ENCODE measurements at places on chromosomes 6 and 20.
A peak's percentile ranks its signal among the peaks of the same experiment; 100 is the strongest.

GRCh38 chr6:3311826-3312225, 53.1 kb downstream of the PSMG4 start:
- DNase-seq = no peak
- H3K4me3 ChIP-seq = no peak overlapping the region
- no peaks in the 10 kb centered on the region for H3K27me3 ChIP-seq
- H3K27ac ChIP-seq = no peak overlapping the region

GRCh38 chr6:34070315-34071135, 75.4 kb downstream of the GRM4 start:
- H3K27me3 ChIP-seq = no peaks in the 10 kb centered on the region
- no peak overlapping the region for H3K4me3 ChIP-seq
- no peaks in the 10 kb centered on the region for H3K36me3 ChIP-seq

DNA sequence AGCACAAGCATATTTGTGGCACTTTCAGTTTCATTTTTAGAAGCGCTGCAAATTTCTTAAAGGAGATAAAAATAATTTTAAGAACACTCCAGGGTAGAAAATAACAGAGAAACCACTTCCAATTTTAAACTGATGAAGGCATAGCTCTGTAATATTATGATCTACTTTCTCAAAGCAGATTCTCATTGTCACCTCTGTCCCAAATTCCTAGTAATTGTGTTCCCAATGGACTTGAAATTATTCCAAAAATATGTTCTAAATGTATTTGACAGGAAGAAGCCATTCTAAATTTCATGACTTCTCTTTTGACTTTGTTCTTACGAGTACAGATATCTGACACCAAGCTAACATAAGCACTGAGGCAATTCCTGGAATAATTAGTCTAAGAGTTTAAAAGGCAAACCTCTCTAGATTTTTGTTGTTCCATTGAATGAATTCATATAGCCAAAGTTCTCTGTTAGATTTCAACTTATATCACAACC, 140.2 kb upstream of the CARMIL1 start:
- H3K36me3 ChIP-seq = no peaks in the 10 kb centered on the region
- H3K27me3 ChIP-seq = no peaks in the 10 kb centered on the region
- DNase-seq = no peak
- H3K27ac ChIP-seq = peak overlapping the region; percentile 75
- peak overlapping the region; percentile 86 for H3K4me3 ChIP-seq

DNA sequence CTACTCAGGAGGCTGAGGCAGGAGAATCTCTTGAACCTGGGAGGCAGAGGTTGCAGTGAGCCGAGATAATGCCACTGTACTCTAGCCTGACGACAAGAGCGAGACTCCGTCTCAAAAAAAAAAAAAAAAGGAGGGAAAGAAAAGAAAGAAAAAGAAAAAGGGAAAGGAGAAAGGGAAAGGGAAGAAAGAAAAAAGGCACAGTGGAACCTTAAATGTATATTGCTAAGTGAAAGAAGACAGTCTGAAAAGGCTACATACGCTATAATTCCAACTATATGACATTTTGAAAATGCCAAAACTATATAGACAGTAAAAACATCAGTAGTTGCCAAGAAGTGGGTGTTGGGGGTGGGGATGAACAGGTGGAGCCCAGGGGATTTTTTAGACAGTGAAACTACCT, 16.2 kb downstream of the PPIL4 start:
- no peak overlapping the region for H3K4me3 ChIP-seq
- no peak for DNase-seq
- no peaks in the 10 kb centered on the region for H3K27me3 ChIP-seq
- H3K4me1 ChIP-seq = no peaks in the 10 kb centered on the region
- peaks cover 34% of the 10 kb centered on the region for H3K36me3 ChIP-seq
- no peak overlapping the region for H3K27ac ChIP-seq

- peaks cover 2% of the 10 kb centered on the region for H3K27me3 ChIP-seq
- no peak overlapping the region for H3K4me3 ChIP-seq
- no peaks in the 10 kb centered on the region for H3K4me1 ChIP-seq
- no peaks in the 10 kb centered on the region for H3K36me3 ChIP-seq
- no peak overlapping the region for H3K27ac ChIP-seq
Measured at GRCh38 chr20:45311589-45312211, 3.6 kb upstream of the MATN4 start.

DNA sequence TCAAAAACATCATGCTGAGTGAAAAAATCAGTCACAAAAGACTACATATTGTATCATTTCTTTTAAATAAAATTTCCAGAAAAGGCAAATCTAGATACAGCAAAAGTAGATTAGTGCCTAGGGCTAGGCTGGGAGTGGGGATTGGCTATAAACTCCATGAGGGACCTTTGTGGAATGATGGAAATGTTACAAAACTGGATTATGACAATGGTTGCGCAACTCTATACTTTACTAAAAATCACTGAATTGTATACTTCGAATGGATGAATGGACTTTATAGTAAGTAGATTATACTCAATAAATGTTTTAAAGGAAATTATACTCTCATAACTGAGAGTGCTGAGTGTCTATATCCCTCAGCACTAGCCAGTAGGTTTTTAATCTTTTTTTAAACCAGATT, 4.3 kb downstream of the HMGN3 start:
- H3K4me1 ChIP-seq = peaks cover 15% of the 10 kb centered on the region
- DNase-seq = no peak
- H3K27ac ChIP-seq = no peak overlapping the region

- no peak overlapping the region for H3K27ac ChIP-seq
- no peak overlapping the region for H3K4me3 ChIP-seq
- no peaks in the 10 kb centered on the region for H3K36me3 ChIP-seq
- no peaks in the 10 kb centered on the region for H3K4me1 ChIP-seq
Measured at GRCh38 chr20:48335308-48336050, 492.3 kb downstream of the PREX1 start.

- no peak overlapping the region for H3K27ac ChIP-seq
- no peak overlapping the region for H3K4me3 ChIP-seq
- no peaks in the 10 kb centered on the region for H3K27me3 ChIP-seq
- peaks cover 25% of the 10 kb centered on the region for H3K4me1 ChIP-seq
Measured at GRCh38 chr20:49710971-49711666, 2.6 kb downstream of the B4GALT5 start.

GRCh38 chr6:125507987-125508655, 206.4 kb upstream of the HDDC2 start:
- no peaks in the 10 kb centered on the region for H3K4me1 ChIP-seq
- H3K4me3 ChIP-seq = no peak overlapping the region
- no peak for DNase-seq
- H3K27me3 ChIP-seq = no peaks in the 10 kb centered on the region
- H3K27ac ChIP-seq = no peak overlapping the region
- H3K36me3 ChIP-seq = no peaks in the 10 kb centered on the region

DNA sequence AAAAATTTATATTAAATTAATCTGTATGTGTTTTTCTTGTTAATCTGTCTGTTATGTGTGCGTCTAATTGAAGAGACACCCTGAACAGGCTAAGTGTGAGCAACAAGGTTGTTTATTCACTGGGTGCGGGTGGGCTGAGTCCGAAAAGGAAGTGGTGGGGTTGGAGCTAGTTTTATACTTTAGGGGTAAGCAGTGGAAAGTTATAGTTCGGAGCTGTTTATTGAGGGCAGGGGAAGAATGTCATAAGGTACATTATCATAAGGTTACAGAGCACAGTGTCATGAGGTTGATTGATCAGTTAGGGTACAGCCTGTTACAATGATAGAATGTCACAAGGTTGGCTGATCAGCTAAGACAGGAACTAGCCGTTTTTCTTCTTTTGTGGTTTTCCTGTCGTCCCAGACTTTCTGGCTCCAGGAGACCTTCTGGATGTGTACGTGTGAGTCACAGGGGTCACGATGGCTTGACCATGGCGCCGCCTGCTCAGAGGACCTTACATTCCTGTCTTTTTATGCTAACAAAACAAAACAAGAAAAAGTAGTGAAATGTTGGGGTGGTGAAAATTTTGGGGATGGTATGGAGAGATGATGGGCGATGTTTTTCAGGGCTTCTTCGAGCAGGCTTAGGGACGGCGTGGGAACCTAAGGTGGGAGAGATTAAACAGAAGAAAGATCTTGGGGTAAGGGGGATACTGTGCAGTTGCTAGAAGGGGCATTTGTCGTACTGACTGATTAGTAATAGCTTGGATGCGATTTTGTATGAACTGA, 754.0 kb upstream of the ADGRB3 start:
- no peak for DNase-seq
- H3K36me3 ChIP-seq = no peaks in the 10 kb centered on the region
- no peaks in the 10 kb centered on the region for H3K4me1 ChIP-seq
- peak overlapping the region; percentile 89 for H3K27ac ChIP-seq
- H3K27me3 ChIP-seq = no peaks in the 10 kb centered on the region
- no peak overlapping the region for H3K4me3 ChIP-seq

Data from CD8-positive, alpha-beta memory T cell (primary cell).